ENCODE measurements at places on chromosomes 11 and 22. TPM values are rescaled to one million over a fixed set of nuclear protein-coding genes. Genes with fewer than 3 reads are reported as not detected.

Gene PRG2
- total RNA-seq = 0.25 TPM

Gene TRIM29
- 0.06 TPM for total RNA-seq

Gene CNIH2
- not detected for total RNA-seq

Gene PDE2A
- total RNA-seq = 159 TPM

Gene CSRP3
- not detected for total RNA-seq
